ENCODE measurements at places on chromosomes 13 and 19. TPM values are rescaled to one million over a fixed set of nuclear protein-coding genes. Genes with fewer than 3 reads are reported as not detected.
A peak's percentile ranks its signal among the peaks of the same experiment; 100 is the strongest.

- no peaks in the 10 kb centered on the region for H3K27me3 ChIP-seq
- no peak overlapping the region for H3K4me3 ChIP-seq
- H3K4me1 ChIP-seq: no peaks in the 10 kb centered on the region
Observed at GRCh38 chr13:46296921-46297320, 85.2 kb downstream of the LRRC63 start.

Gene FCHO1
- 6.9 TPM for total RNA-seq

Gene CFAP97D2
- total RNA-seq: not detected

- peaks cover 2% of the 10 kb centered on the region for H3K36me3 ChIP-seq
- no peak for DNase-seq
- H3K4me3 ChIP-seq: no peak overlapping the region
- no peaks in the 10 kb centered on the region for H3K27me3 ChIP-seq
- peak overlapping the region; percentile 14 for H3K27ac ChIP-seq
Observed at GRCh38 chr13:41812237-41812636, 148.7 kb downstream of the VWA8 start.

GRCh38 chr13:112059457-112060281, 7.3 kb upstream of the SOX1 start:
- no peak overlapping the region for H3K27ac ChIP-seq
- H3K4me3 ChIP-seq: no peak overlapping the region
- H3K4me1 ChIP-seq: no peaks in the 10 kb centered on the region
- no peaks in the 10 kb centered on the region for H3K36me3 ChIP-seq
- DNase-seq: no peak

Measured in aorta (tissue), 5 donors.